ENCODE measurements at places on chromosomes 4 and X.

DNA sequence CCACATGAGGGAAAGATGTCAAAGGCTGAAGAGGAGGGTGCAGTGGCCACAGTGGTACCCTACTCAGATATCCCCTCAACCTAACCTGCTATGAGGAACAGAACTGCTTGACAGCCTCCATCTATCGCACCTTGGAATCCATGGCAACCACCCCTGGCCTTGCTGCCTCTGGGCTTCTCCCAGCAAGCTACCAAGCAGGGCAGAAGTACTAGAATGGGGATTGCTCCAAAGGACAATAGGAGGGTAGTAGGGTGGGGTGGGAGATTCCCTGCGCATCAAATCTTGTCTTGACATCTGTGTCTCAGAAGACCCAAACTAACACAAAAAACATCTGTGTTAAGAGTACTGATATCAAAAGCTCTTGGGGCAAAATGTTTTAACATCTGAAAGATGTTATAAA, 118.2 kb downstream of the FBXW7 start:
- no peak for DNase-seq

DNA sequence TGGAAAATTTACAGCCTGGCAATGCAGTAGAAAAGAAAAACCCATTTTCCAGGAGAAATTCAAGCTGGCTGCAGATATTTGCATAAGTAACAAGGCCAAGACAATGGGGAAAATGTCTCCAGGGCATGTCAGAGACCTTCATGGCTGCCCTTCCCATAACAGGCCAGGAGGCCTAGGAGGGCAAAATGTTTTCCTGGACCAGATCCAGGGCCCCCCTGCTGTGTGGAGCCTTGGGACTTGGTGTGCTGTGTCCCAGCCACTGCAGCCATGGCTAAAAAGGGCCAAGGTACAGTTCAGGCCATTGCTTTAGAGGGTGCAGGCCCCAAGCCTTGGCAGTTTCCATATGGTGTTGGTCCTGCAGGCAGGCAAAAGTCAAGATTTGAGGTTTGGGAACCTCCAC, 29.8 kb downstream of the SOX3 start:
- no peak for DNase-seq

DNA sequence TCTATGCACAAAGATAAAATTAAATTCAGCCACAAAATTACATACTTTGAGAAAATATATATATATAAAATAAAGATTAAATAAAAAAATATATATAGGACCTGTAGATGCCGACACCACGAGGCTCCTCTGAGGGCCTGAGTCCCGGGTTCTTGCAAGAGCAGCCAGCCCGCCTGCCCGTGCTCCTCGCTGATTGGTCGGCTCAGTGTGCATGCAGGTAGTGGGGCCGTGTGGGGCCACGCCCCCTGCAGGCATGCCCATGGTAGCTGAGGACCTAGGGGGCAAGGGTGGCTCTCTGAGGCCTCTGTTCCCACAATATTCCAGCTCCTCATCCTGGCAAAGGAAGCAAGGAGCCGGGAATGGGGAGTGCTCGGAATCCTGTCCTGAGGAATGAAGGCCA, 80.5 kb upstream of the AMELX start:
- DNase-seq: no peak

- DNase-seq: no peak
Observed at GRCh38 chr4:47368211-47368610, 95.3 kb downstream of the COMMD8 start.

GRCh38 chr4:26067035-26067434, 153.0 kb downstream of the SMIM20 start:
- DNase-seq: no peak

GRCh38 chr4:70713453-70714078, 8.2 kb upstream of the RUFY3 start:
- DNase-seq: no peak

DNA sequence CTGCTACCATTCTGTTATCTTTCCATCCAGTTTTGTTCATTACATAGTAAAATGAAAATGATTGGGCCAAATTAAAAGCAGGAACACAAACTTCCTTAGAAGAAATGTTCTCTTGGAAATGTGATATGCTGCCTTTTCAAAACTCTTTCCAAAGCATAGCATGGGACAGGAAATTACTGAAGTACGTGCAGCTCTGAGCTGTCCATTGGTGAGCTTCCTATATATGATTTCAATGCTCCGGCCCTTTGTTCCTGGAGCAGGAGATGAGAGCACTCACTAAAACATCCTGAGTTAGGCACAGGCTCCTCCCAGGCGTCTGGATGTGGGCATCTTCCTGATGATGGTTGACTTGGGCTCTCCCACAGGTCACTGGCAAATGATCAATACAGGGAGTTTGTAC, 33.0 kb upstream of the ANXA3 start:
- no peak for DNase-seq

- no peak for DNase-seq
Observed at GRCh38 chrX:132442691-132443090, 46.1 kb downstream of the MBNL3 start.

GRCh38 chr4:79651456-79651855, 243.4 kb upstream of the GK2 start:
- DNase-seq: no peak

- DNase-seq: no peak
Observed at GRCh38 chr4:41461780-41462307, 76.1 kb upstream of the LIMCH1 start.

GRCh38 chr4:79294064-79294463, 31.8 kb downstream of the NAA11 start:
- no peak for DNase-seq

GRCh38 chrX:139224953-139225665, 305.4 kb upstream of the F9 start:
- no peak for DNase-seq

DNA sequence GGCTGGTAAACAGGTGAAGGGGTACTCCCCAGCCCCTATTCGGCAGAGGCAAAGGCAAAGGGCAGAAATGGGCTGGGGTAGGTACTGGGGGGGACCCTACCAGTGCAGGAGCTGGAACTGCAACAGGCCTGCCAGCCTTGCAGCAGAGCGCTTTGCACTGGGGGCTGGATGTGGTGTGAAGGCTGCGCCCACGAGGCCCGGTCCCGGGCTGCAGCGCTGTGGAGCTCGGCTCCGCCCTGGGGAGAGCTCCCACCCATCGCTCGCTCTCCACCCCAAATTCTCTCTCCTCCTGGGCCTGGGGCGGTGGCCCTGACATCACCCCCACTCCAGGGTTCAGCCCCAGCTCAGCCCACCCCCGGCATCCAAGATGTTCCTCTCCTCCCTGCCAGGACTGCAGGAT, 24.2 kb downstream of the IQSEC2 start:
- DNase-seq: no peak

DNA sequence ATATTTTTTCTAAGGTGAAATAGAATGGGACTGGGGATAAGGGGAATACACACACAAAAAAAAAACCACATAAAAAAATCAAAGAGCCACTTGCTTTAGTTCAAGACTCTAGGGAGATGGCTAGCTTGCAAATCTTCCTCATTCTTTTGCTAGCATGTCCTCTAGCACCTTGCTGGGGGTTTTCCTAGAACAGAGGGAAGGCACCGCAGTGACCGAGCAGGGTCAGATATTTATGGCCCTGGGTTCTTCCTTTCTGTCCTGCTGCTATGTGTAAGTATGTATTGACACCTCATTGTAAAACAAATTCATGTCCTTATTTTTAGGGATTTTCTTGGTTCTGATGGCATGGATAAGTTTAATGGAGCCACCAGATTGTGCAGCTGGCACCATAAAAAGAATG, 81.2 kb downstream of the SHISA3 start:
- DNase-seq: no peak

DNA sequence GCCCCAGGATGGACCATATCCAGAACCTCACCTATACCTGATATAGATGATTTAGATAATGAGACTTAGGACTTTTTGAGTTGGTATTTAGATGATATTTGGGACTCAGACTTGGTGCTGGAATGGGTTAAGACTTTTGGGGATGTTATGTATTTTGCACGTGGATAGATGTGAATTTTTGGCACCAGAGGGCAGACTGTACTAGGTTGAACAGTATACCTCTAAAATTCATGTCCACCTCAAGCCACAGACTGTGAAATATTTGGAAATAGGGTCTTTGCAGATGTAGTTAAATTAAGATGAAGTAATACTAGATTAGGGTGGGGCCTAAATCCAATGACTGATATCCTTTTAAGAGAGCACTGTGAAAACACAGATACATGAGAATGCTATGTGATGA, 15.6 kb downstream of the RBM41 start:
- no peak for DNase-seq

- no peak for DNase-seq
Observed at GRCh38 chrX:17164079-17164478, 210.9 kb upstream of the NHS start.

DNA sequence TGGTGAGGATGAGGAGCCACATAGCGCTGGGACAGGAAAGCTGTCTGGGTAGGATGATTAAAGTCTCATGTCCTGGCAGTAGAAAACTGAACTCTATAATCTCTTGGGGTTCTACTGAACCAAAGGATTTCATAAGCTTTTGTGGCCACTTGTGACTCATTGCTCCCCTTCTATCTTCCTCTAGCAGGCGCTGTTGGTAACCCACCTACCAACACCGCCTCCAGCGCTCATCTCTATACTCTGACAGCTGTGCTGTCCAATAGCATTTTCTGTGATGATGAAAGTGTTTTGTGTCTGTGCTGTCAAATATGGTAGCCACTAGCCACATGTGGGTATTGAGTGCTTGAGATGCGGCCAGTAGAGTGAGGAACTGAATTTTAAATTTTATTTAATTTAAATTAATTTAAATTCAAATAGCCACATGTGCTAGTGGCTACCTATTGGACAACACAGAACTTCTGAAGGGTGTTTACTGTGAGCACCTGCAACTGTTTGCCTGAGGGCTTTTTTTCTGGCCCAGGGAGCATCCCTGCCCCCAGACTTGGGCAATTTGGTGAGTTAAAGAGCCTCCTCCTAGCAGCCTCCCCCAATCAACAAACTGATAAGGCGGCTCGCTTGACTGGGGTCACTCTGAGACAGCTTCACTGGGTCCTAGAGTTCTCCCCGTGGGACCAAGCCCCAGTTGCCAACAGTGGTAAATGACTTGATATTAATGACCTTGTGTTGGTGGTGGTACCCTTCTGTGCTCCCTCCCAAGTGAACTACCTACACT, 169.2 kb upstream of the ATP6AP2 start:
- DNase-seq: no peak

DNA sequence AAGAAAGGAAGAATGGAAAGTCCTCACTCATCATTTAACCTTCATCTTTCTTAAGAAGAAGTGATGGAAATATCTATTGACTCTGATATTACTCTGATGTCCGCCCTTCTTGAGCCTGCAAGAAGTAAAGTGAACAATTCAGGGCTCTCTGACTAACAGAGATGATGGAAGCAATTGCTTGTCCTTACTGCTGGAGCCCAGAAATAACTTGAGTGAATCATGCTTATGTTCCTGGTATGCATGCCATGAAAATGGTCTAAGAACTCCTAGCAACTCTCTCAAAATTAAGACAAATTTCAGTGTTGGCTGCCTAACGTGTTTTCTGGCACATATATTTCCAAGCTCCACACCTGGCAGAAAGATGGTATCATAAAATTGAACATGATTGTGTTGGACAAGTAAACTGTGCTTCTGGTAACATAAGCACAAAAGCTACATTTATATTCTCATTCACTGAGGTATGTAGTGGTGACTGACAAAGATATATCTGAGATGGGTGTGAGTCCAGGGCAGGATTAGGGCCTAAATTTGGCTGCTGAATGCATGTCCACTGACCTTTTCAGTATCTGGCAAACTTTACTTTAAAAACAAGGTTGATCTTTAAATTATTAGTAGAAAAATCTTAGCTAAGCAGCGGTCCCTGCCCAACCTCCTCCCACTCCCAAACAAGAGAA, 109.2 kb upstream of the OTUD4 start:
- DNase-seq: no peak

DNA sequence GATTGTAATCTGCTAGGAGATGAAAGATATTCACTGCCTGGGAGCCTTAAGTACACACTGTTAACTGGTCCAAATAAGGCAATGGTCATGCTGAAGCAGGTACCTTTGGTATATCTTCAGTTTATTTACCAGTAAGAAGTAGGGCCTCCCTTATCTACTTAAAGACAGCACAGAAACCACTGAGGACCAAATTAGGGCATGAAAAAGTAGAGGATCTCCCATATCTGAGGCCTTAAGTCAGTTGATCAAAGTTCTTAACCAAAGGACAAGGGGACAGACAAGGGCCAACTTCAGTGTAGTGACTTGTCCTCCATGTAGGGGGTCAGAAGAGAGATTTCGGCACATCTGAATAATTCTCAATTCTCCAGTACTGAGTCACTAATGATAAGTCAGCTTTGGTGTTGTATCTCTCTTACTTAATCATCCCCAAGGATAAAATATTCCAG, 59.1 kb downstream of the AMELX start:
- DNase-seq: no peak

DNA sequence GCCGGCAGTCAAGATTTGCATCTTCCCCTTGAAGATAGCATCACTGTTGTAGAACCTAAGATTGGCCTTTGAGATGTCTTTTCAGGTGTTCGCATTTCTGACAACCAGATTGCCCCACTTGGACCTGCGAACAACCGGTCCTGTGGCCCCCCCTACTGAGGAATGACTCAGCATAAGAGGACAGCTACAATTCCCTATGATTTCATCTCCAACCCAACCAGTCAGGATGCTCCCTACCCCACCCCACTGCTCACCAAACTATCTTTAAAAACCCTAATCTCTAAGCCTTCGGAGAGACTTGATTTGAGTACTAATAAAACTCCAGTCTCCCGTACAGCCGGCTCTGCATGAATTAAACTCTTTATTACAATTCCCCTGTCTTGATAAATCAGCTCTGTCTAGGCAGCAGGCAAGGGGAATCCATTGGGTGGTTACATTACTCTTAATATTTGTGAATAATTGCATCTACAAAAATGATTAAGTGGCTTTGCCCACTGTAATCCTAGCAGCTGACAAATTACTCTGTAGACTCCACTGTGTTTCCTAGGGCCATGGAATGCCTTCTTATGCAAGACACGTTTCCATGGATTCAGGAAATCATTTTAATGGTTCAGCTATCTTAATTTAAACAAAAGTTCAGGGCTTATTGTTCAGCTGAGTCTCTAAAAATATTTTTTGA, 95.4 kb downstream of the GPR143 start:
- no peak for DNase-seq

GRCh38 chrX:19750028-19750782, 137.2 kb downstream of the SH3KBP1 start:
- DNase-seq: no peak

DNA sequence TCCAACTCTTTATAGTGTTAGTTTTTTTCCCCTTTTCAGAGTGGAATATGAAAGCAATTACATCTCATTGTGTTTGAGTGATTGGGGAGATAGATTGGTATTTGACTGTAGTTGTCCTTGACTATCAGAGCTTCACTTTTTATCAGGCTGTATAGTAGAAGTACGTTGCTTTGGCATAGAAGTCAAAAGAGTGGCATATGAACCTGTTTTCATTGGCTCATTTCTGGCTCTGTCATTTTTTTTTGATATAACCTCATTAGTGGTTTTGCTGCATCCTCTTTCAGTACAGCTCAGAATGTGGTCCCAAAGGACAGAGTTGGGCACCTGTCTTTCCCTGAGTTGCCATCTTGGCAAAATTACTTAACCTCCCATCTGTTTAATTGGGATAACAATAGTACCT, 1.4 kb downstream of the TMA16 start:
- no peak for DNase-seq

- DNase-seq: no peak
Observed at GRCh38 chr4:98521486-98521885, 136.9 kb downstream of the TSPAN5 start.

GRCh38 chr4:2417765-2418649, at the start of gene ZFYVE28:
Gene ZFYVE28, minus strand, starts transcription at chr4:2418645. Its CDS starts 322 bp downstream, at chr4:2418323.
- peak; percentile 71 for DNase-seq

- DNase-seq: no peak
Observed at GRCh38 chr4:177118596-177118995, 191.1 kb upstream of the NEIL3 start.

All from right lobe of liver (tissue), 6 donors.